ENCODE measurements at places on chromosomes 4 and X.

DNA sequence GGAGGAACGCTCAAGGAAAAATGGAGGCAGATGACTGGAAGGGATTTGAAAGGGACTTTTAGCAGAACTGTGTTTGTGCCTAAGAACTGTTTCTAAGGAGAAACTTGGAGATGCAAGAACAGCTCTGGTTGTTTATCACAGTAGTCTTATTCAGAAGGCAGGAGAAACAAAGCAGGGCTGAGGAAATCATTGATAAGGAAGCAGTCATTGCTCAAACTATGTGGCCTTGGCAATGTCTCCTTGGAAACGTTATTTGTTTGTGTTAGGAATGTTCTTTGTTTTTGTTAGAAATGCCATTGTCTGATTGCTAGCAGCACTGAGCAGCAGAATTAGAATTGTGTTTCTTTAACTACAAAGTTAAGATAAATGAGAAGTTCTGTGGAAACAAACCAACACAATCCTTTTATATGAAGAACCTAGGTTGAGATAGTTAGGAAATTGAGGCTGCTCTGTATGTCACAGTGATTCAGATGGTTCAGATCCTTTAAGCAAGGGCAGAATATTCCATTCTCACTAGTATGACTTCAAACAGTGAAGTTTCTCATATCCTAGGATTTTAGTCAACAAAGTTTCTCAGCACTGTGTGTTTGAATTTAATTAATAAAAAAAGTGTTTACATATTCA, 1191.3 kb upstream of the IGFBP7 start:
- DNase-seq = no peak

DNA sequence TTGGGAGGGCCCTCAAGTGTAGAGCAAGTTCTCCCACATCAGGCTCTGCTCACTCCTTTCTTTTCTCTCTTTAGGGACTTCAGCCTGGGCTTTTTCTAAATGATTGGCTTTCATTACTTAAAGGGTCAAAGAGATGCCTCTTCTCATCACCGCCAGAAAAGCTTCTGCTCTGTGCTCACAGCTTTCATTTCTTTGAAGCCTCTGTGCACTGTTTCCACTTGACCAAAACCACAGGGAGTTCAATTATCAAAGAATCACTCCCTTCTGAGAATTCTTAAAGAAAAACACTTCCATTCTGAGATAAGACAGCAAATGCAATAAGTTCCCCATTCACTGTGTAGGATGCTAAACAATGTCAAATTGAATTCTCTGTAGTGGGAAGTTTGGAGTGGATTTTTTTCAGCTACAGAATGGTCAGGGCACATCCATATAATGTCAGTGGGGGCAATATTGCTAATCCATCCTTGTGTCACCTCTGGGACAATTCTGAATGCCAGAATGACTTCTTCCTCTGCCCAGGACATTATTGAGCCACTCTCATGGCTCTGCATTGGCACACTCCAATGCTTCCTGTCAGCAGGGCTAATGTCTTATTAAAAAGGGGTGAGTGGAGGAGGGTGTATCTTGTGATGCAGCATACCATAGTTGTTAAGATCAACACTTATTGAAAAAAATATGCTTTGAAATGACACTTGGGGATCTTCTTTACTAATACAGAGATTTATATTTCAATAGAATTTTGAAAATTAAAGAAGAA, 217.6 kb downstream of the SNCA start:
- no peak for DNase-seq

DNA sequence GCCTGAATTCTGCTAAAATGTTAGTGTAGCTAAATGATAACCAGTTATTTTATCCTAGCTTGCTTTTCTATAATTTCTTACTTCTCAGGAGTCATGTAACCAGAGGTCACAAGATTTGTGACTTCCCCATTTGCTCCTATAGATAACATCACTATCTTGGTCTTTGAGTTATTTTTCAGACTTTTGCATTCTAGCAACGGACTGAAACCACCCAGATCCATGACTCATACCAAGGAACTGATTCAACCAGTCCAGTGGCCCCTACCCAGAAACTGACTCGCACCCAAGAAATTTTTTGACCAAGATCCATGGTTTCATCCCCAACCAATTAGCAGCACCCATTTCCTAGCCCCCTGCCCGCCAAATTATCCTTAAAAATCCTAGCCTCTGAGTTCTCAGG, 50.0 kb downstream of the IQCM start:
- peak; percentile 65 for DNase-seq

DNA sequence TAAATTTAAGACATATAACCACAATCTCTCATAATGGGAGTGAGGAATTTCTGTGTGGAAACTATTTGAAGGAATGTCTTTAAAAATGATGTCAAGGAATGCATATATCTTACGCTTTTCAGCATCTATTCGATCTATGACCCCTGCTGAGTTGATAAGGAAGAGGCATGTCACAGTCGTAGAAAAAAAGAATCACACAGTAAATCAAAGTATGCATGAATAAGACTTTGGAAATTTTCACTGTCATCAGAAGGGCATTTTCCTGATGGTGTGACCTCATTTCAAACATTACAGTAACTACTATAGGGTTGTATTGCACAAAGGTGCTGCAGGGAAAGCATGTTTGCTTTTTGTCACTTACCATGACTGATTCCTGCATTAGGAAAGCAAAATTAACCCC, 41.5 kb downstream of the REELD1 start:
- peak; percentile 64 for DNase-seq

DNA sequence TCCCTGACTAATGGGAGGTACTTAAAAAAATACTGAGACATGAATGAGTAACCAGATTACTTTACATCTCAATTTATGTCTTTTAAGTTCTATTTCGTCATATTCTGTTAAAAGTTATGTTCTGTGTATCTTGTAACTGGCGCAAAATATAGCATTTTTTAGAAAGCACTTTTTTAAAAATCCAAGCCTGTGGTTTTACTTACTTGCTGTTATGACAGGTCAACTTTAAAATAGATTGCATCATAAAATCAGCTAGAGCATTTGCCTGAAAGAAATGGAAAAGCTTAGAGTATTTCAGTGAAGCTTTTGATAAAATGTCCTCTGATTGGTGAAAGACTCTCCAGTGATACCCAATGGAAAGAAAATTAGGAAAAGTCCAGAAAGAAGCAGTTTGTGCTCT, 1892.3 kb upstream of the TENM3 start:
- DNase-seq = no peak

DNA sequence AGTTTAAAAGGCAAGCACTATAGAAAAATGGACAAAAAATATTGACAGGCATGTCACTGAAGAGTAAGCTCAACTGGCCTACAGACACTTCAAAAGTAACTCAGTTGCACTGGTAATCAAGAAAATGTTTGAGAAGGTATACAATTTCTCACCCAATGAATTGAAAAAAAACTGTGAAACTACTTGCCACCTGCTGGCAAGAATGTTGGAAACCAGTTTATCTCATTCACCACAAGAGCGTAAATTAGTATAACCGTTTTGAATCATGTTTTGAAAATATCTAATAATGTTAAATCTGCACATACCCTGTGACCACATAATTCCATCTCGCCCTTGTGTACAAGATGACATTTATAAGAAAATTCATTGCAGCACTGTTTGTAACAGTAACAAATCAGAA, 31.7 kb downstream of the TXK start:
- DNase-seq = no peak

Data from HS-5 (cell line).